ENCODE measurements at places on chromosomes 7 and 10. TPM values are rescaled to one million over a fixed set of nuclear protein-coding genes. Genes with fewer than 3 reads are reported as not detected.

RAB19 gene
- total RNA-seq = not detected

SCART1 gene
- 0.47 TPM for total RNA-seq

MLXIPL gene
- total RNA-seq = not detected

DNA sequence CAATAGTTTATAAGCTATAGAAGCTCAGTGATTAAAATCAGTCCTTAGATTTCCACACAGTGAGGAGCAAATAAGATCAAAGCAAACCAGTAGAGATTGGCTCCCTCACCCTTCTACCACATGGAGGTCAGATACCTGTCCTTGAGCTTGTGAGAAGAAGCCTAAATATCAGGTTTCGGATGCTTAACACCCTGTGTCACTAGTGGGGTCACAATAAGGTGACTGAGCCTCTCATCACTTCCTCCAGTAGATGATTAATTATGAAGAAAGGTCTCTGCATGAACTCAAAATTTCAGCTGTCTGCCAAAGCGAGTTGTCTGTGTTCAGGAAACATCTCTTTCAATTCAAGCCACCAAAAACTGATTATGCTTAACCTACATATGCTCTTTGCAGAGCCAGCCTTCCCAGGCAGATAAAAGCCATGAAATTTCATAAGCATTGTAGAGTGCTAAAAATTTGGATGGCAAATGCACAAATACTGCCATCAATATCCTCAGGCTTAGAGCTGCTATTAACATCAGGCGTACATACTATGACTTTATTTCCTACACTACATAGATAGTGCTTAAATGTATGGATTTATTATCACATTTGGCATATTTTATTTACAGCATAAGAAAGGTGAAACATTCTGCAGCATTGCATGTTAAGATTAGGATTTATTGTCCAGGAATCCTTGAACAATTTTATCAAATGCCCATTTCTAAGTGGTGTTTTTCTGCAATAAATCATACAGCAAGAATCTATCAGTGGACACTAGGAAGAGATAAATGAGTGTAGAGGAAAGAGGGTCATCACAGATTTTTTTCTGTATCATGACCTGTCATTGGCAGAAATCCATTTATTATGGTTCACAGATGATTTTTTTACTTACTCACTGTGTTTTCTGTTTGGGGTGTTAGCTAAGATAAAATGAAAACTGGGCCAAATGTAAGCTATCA, 285.1 kb upstream of the SP8 start:
- DNase-seq = no peak

DNA sequence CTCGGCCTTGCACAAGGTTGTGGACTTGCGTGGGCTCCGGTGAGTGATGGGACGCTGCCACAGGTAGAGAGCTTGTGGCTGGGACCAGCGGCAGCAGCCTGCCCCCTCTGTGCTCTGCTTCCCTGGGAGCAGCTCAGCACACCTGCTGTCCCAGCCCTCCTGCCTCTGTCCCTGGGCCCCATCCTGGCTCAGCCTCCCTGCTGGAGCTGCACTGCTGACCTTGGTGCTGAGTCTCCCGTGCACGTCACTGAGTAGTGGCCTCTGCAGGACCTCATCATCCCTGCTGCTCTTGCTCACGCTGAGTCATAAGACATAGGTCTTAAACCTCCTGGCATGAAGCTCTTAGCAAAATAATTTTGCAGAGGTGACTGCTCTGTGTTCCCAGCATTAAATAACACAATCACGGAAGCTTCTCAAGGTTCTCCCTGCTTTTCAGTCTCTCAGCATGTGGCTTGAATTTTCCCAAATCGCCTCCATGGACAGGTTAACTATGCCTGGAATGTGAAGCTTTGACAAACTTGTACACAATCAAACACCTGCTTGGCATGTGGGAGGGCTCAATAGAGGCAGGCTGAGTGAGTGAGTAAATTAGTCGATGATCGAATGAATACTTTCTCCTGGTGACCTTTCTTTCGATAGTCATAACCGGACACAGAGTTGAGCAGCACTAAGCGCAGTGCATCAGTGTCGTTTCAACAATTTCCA, 63.8 kb upstream of the NPS start:
- peak; percentile 66 for DNase-seq

DNA sequence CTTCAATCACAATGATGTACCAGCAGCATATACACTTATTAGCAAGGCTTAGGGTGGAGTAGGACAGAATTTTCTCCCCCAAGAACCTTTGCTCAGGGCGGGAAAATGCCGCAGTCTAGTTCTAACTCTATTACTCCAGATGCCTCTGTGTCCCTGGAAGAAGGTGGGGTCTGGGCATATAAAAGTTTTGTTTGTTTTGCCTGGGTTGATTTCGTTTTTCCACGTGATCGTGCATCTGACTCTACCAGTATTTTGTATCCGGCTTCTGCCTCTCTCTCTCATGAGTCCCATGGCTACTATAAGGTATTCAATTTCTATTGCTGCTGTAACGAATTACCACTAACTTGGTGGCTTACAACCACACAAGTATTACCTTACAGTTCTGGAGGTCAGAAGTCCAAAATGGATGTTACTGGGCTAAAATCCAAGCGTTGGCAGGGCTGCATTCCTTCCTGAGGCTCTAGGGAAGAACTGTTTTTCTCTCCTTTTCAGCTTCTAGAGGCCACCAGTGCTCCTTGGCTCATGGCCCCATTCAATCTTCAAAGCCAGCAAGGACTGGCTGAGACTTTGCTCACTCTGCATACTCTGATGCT, 181.2 kb upstream of the PRSS58 start:
- peak; percentile 35 for DNase-seq

- peak; percentile 79 for DNase-seq
Measured at GRCh38 chr7:39271402-39271801, 293.7 kb downstream of the POU6F2 start.

GRCh38 chr7:26365077-26365900, 73.6 kb downstream of the SNX10 start:
- DNase-seq = peak; percentile 83

SH2D4B gene
- not detected for total RNA-seq

DNA sequence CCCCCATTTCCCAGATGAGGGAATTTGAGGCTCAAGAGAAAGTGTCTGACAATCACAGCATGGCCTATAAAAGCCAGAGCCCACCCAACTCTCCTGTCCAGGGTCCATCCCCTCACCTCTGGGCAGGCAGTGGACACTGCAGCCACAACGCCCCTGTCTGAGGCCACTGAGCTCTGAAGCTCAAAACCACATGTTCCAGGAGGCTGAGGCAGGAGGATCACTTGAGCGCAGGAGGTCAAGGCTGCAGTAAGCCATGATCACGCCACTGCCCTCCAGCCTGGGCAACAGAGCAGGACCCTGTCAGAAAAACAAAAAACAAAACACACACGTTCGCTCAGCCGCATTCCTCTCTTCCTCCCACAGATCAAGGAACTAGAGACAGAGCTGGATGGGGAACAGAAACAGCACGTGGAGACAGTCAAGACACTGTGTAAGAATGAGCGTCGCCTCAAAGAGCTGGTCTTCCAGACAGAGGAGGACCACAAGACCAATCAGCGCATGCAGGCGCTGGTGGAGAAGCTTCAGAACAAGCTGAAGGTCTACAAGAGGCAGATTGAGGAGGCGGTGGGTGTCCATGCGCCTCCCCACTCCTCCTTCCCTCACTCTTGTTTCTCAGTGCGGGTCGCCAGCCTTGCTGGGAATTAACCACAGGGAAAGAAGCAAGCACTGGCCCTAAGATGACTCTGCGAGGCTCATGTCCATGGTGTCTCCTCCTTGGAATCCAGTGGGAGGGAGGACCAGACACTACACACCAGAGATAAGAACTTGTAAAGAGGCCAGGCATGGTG, 20.0 kb upstream of the ARPC1A start:
- DNase-seq = no peak

Data from H4 (cell line).